ENCODE measurements at places on chromosomes 5 and 9.

- no peak for DNase-seq
Observed at GRCh38 chr9:96457266-96457665, 7.3 kb downstream of the HABP4 start.

- peak; percentile 60 for DNase-seq
Observed at GRCh38 chr5:43389679-43390329, 22.4 kb downstream of the CCL28 start.

DNA sequence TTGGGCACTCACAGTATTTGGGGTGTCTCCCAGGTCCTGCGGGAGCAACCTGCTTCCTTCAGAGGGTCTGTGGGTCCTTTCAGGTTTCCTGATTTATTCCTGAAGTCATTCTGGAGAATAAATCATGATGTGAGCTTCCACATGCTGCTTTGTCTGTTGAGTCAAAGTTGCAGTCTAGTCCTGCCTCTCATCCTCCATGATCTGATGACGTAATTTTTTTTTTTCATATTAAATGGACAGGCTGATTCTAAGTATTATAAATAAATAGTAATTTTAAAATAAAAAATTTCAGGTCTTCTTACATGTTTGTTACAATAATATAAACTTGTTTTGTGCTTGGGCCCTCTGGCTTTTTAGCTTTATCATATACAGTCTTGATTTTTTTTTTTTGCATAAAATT is 26.3 kb upstream of the RIOK2 start:
- DNase-seq = no peak

DNA sequence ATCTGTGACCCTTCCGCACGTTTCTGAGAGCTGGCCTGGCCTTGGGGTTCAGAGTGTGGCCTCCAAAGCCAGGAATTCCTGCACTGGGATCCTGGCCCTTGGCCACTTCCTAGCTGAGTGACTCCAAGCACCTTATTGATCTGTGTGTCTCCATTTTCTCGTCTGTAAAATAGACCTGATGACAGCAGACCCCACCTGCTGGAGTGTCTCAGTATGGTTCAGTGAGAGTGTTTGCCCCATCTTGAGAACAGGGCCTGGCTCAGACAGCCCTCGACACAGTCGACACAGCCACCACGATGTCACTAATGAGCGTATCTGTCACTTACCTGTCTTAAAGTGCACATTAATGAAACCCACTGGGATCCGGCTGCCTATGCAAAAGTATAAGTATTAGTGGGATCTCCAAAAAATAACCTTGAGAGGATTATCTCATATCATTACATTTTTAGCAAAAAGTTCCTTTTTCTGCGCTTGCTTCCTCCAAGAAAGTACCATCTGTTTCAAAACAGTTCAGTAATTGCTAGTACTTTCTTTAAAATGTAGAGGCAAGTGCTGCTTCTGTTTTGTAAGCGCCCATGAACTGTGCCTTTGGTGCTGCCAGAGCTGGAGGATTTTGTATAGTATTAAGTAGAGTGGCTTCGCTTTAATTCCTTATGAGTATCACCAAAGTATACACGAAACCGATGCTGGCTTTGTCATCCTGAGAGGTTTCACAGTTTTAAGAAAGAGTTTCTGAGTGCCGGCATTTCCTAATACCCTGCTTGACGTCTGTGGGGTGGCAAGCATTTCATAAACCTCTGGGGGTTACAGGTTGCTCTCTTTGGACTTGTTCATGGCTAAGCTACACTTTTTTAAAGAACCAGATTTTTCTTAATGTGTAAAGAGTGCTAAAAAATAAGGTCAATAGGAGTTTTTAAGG is 31.7 kb downstream of the UBE2QL1 start:
- no peak for DNase-seq

DNA sequence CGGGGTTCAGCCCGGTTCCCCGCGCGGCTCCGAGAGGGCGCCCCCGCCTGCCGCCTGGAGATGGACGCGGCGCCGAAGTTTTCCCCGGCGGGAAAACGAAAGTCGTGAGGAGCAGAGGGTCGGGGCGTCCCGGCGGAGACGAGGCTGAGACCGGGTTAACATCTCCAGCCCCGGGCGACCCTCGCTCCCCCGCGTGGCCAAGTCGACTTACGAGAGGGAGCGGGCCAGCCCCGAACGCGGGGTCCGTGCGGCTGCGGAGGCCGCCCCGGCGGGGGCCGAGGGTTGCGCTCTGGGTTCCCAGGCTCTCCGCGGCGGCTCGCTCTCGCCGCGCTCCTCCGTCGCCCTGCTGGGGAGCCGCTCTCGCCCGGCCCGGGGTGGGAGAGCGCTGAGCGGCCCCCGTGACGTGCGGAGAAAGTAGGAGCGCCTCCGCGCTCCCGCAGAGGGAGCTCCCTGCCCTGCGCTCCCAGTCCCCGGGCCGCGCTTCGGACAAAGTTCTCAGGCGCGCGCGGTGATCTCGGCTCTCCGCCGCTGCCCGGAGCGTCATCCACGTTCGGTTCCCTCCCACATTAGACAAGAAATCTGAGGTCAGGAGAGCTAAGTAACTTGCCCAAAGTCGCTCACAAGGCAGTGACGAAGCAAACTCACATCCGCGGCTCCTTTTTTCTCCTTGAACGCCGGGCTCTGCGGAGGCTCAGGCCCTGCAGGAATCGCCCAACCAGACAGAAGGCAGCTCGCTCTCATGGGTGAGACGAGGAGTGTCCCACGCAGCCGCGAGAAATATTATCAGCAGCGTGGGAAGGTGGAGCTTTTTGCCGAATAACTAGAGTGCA is 1.2 kb upstream of the GCNT4 start:
- peak; percentile 58 for DNase-seq

- DNase-seq = no peak
Observed at GRCh38 chr5:40378396-40379177, 301.1 kb upstream of the PTGER4 start.

- DNase-seq = no peak
Observed at GRCh38 chr9:89742660-89743059, 137.8 kb downstream of the GADD45G start.

DNA sequence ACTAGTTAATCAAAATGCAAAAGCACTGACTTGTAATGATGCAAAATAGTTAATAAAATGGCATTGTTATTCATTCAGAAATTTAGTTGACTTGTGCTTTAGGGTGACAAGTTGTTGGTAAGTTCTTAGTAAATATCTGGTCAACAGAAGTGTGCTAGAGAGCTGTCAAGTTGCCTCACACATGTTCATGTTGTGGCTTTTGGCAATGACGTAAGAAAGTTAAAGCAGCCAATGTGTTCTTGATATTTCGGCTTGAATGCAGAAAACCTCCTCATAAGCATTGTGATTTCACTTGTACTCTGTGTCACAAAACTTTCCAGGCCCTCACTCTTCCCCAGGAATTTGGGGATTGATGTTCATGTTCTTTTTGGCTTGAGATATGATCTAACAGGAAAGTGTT is 626.7 kb downstream of the PRR16 start:
- no peak for DNase-seq

DNA sequence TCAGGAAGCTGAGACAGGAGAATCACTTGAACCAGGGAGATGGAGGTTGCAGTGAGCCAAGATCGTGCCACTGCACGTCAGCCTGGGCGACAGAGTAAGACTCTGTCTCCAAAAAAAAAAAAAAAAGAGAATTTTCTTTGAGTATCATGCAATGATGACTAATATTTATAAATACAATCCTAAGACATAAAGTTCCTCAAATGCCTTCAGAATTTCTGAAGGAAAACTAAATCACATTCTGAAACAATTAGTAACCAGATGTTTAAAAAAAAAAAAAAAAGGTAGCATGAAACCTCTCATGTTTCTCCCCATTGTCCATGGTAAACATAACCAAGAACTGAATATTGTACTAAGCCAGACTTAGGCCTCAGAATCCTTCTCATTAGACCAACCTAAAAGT is 23.1 kb downstream of the MLLT3 start:
- no peak for DNase-seq

DNA sequence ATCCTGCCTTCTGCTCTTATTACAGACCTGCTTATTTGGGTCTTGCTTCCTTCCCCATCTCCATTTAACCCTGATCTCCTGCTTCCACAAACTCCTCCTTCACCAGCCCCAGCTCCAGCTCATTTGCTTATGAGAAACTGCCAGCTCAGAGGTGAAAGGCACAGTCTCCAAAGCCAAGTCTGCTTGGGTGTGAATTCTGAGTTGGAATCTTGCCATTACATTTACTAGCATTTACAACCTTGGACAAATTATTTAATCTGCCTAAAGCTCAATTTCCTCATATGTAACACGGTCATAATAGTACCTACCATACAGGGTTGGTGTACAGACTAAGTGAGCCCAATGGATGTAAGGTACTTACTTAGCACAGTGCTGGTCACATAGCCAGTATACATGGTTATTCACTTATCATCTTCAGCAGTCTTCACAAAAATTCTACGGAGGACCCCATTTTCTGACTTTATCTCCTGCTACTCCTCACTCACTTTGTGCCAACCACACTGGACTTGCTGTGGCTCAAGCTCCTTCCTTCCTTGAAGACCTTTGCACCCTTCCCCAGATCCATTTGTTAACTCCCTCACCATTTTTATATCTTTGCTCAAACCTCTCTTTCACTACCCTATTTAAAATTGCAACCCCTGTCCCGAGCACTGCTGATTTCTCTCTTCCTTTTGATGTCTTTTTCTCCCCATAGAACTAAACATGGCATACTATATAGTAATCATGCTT is 86.2 kb downstream of the DOCK2 start:
- DNase-seq = no peak

DNA sequence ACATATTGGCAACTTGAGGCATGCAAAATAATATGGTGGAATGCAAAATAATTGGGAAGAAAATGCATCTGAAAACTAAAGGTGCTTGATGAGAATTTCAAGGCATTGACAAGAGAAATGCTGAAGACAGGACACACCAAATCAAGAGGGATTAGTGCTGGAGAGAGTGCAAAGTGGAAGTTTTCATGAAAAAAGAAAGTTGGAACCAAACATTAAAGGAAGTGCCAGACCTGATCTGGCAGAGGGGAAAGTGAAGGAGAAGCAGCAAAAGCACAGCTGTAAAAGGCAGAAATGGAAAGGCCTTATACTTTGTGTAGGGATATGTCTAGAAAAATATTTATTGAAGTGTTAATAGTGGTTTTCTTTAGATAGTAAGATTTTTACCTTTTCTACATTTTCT is 35.3 kb upstream of the FYB1 start:
- DNase-seq = no peak

GRCh38 chr5:109762821-109763220 is 73.1 kb downstream of the MAN2A1 start:
- DNase-seq = no peak

- peak; percentile 11 for DNase-seq
Observed at GRCh38 chr5:80837679-80838078, 122.5 kb upstream of the RASGRF2 start.

DNA sequence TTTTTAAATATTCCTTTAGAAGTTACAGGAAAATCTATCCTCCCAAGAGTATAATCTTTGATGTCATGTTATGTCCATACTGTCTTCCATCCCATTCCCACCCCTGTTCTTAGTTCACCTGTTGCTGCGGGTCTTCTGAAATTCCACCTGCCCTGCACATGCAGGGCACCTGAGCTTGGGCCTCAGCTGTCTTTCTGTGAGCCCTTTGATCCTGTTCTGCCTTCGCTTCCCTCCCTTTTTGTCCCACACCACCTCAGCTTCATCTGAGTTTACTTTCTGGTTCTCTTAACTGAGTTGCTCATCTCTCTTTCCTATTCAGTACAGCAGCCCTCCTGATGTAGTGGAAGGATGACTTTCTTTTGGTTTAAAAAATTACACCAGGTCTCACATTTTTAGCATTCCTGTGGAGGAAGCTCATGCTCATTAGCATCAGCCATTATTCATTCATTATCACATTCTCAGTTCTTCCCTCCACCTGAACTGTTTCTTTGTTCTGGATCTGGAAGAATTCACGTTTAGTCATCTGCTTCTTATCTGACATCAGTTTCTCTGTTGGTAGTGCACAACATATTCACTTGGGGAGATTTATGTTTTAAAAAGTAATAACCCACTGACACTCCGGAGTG is 211.0 kb downstream of the ADCY2 start:
- DNase-seq = no peak

DNA sequence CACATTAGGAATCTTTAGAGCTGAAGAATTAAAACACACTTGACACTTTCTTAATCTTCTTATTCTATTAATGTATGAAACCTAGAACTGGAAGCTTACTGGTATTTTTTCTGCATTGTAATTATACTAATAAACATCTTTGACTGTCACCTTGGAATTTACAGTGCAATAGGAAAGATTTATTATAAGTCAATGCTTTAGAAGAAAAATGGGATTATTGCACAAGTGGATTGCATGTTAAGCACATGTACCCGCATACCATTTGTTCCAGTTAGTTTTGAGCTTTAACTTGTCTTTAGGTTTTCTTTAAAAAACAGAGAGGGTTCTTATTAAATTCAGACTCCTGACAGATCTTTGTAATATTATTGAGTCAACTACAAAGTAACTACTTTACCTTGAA is 278.5 kb downstream of the CCDC171 start:
- no peak for DNase-seq

DNA sequence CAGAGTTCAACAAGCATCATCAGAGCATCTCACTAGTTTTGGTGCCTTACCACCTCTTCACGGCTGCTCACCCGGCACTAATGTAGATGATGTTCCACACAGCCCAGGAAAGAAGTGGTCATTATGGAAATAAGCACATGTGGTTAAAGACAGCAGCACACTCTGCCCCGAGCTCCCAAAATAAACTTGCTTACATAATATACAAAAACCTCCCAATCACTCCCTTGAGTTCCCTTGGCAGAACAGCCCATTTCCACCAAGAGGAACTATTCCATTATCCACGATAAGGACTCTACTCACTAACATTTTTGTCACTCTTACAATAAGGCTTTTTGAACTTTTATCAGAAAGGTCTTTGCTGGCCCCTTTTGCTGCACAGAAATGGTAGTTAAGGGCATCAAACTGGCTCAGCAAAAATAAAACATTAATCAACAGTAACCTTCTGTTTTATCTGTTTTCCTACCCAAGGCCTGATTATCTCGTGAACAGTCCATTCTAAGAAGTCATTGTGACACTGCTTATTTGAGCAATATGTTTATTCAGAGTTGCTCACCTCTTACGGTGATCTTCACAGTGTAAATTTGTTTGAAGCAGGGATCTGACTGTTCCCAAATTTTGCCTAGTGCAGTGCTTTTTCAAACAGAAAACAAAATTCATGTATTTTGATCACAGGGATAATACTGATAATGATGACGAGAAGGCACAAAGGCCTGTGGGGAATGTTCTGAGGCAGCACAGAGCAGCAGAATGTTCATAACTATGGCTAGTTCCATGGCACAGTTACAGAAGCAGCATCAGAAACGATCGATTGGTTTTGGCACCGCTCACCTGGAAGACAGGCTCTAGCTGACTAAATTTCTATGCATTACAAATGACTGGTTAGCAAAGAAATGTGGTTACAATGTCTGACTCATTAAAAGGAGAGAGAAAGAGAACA is 399.8 kb upstream of the PIK3R1 start:
- no peak for DNase-seq

- DNase-seq = no peak
Observed at GRCh38 chr5:149827086-149827485, 97.0 kb downstream of the PPARGC1B start.

Measured in activated CD4-positive, alpha-beta T cell treated with anti-CD3 and anti-CD28 coated beads, Interleukin-2, amount 50 U/mL, for 48 hours (primary cell).